Mucosa of gallbladder (tissue), 1 donor: ENCODE measurements at places on chromosomes 12 and 14. TPM values are rescaled to one million over a fixed set of nuclear protein-coding genes. Genes with fewer than 3 reads are reported as not detected.

MYF6 gene
- total RNA-seq: not detected

ARHGAP9 gene
- 20.4 TPM for total RNA-seq

DNA sequence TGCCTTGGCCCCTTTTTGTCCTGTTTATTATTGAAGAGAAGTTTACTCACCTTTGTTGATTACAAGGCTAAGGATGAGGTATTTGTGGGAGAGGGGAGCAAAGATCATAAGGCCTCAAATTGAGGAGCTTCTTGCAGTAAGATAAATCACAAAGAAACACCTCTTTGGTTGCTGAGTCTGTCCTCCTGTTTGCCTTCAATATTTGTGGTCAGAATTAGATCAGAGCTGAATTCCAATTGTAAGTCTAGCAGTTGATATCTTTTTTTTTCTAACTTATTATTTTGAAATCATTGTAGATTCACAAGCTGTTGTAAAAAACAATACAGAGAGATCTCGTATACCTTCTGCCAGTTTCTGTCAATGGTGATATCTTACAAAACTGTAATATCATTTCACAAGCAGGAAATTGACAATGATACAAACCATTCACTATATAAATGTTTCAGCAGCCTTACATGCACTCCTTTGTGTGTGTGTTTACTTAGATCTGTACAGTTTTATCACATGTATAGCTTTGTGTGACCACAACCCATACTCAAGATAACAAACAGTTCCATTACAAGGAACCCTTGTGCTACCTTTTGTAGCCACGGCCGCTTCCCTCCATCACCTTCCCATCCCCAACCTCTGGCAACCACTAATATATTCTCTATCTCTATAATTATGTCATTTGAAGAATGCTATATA is 97.4 kb downstream of the KICS2 start:
- no peak for DNase-seq

- DNase-seq: no peak
Measured at GRCh38 chr14:94038510-94038909, 12.4 kb downstream of the OTUB2 start.

GRCh38 chr14:30798516-30798915 is 75.8 kb upstream of the COCH start:
- DNase-seq: no peak

DNA sequence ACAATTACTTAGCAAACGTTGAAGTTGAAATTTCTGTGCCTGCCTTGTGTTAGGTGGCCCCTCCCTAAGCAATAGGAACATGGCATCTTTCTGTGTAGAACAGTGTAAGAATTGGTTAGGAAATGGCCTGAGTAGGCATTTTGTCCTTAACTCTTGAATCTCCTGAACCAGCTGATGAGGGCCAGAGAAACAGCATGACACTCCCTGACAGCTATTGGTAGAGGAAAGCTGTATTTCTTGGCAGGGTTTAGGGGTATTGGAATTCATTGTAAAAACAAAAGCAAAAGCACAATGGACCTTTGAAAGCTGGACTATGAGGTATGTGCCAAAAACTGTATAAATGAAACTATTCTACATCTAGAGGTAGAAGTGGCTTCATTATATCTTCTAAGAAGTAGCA is 40.6 kb upstream of the LRTM2 start:
- DNase-seq: no peak

DNA sequence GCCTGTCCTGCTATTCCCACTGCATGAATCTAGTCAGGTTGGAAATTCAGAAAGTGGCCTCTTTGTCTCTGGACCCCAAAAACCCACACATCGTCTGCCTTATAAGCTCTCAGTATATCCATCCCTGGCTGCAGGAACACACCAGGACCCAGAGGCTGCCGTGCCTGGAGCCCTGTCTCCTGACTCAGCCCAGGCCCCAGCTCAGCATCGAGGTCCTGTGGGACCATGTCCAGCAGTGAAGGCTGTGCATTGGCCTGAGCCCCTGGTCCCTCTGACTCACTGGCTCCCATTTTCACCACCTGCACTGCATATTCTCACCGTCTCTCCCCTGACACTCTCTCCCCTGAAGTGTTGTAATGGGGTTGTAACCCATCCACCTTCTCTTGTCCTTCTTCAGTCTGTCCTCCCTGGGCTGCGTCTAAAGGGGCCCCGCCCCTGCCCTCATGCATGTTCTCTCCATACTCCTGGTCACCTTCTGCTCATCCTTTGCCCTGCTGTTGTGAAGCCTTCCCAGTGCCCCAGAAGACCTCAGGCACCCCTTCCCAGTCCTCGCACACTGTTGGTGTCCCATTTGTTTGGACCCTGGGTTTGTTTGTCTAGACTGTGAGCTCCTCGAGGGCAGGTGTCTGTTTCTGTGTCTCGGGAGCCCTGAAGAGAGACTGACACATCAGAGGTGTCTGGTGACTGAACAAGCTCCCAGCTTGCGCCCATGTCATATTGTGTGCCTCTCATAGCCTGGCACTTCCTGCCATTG is 43.8 kb downstream of the EVL start:
- DNase-seq: no peak

DNA sequence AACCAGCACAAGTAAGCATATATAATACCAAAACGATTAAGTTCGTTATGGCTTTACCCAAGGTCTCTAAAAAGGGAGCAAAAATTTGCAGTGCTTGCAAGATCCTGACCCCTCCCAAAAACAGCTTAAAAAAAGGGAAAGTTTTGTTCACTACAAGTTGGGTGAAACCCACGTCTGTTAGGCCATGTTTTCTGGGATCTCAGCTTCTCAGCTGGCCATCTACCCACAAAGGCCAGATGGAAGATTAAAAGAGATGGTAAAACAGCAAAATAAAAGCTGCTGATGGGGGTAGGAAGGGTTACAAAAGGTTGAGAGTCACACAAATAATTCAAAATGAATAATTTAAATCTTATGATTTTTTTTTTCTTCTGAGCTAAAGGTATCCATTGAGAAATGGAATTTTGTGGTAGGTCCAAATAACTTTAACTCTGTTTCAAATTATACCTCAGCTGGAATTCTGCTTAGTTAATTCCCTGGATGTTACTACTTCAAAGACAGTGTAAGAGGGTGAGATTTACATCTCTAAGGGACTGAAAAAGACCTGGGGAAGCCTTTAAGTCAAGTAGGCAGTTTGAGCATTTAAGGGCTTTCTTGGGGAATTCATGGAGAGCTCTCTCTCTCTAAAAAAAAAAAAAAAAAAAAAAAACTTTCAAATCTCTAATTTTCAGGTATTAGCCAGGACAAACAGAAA is 185.6 kb upstream of the NAV3 start:
- DNase-seq: no peak

GRCh38 chr14:75752907-75753594 is 92.0 kb downstream of the TTLL5 start:
- no peak for DNase-seq

DNA sequence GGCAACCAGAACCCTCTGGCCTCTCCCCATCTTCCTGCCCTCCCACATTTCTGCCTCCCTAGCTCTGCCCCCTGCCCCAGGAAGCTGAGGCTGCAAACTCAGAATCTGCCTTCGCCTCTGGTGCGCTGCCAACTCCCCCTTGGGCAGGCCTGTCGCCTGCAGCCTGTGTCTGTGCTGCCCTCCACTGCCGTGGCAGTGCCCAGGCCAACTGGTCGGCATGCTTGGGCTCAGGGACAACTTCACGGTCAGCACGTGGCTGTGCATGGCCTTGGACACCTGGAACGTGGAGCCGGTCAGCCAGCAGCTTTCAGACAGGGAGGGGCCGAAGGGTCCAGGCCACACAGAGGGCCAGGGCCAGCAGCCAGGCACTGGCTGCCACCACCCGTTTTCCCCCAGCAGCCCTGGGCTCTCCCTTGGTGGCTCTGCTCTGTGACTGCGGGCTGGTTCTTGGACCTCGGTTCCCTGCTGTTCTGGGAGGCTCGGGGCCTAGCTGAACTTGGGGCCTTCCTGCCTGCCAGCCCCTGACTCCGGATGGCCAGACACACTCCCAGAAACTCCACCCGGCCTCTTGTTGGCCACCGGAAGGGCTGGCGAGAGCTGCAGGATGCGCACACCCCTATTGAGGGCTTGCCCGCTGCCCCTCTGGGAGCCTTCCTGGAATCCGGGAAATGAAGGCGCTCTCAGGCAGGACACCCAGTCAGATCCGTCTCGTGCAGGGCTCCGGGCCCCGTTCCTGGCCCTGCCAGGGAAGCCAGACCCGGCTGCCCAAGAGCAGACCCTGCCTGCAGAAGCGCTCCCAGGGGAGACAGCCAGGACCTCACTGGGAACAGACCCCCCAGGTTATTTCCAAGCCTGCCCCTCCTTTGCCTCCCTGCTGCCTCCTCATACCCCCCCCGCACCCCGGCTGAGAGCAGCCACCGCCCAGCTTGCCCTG is 34.2 kb upstream of the PPP1R13B start:
- peak; percentile 40 for DNase-seq

- DNase-seq: no peak
Measured at GRCh38 chr12:105944628-105945027, 194.1 kb downstream of the NUAK1 start.

DNA sequence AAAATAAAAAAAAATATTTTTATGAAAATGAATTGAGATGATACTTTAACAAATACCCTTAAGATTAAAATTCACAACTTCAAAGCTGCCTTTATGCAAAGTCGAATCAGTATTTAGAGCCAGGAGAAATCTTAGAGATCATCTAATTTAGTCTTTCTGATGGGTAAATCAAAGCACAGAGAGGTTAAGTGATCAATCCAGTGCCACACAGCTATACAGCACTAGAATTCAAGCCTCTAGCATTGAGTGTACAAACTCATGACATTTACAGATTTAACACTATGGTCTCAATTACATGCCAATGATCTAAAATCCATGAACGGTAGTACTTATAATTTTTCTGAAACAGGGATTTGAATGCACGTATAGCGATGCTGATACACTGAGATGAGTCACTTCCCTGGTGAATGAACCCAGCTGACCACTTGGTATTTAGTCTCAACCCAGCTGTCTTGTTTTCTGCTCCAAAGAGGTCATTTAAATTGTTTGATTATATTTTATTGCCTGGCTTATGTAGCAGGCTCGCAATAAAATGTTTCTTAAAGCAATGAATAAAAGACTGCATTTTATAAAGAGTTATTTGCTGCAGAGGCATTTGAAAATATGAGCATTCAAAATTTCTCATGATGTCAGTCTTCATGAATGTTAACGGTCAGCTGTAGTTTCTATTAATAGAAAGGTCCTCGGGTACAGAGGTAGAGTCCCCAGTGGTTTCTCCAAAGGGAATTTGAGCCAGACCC is 152.4 kb upstream of the PRICKLE1 start:
- DNase-seq: no peak

- no peak for DNase-seq
Measured at GRCh38 chr12:761256-761655, 8.9 kb downstream of the WNK1 start.

GRCh38 chr14:74299061-74299545 is 3.6 kb downstream of the ABCD4 start:
- DNase-seq: peak; percentile 11

- DNase-seq: no peak
Measured at GRCh38 chr12:66108386-66108785, 22.2 kb downstream of the LLPH start.
